ENCODE measurements at places on chromosomes 16 and 17.

DNA sequence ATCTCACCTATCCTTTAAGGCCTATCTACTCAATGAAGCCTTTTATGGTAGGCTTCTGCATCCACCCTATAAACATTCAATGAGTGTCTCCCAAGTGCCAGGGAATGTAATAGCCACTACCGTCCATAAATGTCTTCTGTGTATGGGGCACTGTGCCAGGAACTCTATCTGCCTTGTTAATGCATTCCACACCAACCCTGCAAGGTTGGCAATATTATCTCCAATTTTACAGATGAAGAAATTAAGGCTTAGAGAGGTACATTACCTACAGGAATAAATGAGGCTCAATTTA is 20.0 kb downstream of the MAP3K14 start:
- DNase-seq, result no peak

DNA sequence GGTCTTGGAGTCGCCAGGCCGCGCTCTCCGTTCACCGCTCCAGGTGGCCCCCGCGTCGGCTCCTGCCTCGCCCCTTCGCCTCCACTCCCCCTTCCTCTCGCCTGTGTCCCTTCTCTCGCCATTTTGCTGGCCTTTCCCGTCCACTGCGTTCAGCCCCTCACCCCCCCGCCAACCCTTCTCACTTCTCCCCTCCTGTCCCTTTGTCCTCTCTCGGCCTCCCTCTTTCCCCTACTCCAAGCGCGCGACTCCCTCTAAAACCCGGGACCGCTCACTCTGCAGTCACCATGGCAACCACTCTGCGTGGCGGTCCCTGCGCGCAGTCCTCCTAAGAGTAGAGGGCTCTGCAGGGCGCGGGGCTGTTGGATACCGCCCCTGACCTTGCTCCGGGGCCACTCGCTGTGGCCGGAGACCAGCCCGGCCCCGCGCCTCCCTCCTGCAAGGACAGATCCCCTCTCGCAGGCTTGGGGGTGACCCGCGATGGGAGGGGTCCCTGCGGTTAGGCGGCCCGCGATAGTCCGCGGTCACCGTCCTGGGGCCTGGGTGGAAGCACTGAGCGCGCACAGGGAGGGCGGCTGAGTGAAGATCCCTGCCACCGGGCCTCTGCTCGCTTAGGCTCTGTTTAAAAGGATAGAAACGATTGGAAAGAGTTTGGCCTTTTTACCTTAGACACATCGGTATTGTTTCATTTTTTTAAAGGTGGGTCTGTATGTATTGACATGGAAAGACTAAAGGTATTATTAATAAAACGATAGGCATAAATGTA is 454 bp downstream of the CCDC40 start:
- DNase-seq, result no peak

- no peak for DNase-seq
Measured at GRCh38 chr17:63151941-63152523, 186.0 kb downstream of the TANC2 start.

DNA sequence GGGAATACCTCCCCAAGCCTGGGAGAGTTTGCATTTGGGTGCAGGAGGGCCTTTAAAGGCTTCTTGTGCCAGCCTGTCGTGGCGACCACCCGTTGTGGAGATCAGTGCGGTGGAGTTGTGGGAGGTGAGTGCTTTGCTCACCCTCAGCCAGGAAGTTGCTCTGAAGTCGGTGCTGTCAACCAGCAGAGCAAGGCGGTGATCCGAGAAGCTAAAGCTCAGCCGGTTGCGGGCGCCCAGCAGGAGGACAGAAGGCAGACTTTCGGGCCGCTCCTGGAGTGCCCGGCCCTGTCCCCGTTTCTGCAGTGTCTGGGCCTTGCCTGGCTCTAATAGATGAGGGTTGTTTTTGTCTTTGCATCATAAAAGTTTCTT is 1.4 kb downstream of the UBE2I start:
- DNase-seq, result no peak

DNA sequence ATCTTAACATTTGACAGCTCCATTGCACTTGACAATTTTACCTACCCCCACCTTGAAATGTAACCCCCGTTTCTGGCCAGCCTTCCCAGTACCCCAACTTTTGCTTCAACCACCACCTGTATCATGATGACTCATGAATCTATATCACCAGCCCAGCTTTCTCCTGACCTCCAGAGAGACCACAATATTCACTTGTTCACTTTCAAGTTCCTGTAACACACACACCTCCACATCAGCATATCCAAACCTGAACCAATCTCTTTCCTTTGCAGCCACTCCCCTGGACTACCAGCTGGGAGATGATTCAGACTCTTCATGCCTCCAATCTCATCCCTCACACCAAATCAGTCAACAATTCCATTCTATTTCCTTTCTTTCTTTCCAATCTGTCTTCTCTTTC is 8.0 kb downstream of the SMG6 start:
- peak; percentile 81 for DNase-seq

DNA sequence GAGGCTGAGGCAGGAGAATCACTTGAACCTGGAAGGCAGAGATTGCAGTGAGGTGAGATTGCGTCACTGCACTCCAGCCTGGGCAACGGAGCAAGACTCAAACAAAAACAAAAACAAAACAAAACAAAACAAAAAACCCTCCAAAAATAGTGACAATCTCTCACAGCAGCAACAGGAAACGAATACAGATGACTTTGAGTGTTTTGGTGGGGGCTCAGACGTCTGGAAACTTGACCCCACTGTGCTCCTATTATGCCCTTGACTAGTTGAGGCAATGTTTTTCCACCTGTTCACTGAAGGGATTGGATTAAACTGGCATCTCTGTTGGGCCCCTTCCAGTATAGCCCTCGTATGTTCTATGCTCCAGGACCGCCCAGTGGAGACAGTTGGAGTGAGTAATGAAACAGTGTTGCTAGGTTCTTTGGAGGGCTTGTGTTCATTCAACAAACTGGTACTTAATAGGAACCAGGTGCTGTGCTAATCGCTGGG is 167.0 kb downstream of the UTP18 start:
- no peak for DNase-seq

DNA sequence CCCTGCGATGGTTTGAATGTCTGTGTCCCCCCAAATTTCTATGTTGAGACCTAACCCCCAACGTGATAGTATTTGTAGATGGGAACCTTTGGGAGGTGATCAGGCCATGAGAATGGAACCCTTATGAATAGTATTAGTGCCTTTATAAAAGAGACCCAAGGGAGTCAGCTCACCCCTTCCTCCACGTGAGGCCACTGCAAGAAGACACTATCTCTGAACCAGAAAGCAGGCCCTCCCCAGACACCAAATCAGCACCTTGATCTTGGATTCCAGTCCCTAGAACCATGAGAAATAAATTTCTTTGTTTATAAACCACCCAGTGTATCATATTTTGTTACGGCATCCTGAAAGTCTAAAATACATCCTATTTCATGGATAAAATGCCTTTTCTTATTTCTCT is 64.4 kb upstream of the LRRC37A3 start:
- DNase-seq, result no peak

- no peak for DNase-seq
Measured at GRCh38 chr16:81485824-81486539, 41.4 kb downstream of the CMIP start.

DNA sequence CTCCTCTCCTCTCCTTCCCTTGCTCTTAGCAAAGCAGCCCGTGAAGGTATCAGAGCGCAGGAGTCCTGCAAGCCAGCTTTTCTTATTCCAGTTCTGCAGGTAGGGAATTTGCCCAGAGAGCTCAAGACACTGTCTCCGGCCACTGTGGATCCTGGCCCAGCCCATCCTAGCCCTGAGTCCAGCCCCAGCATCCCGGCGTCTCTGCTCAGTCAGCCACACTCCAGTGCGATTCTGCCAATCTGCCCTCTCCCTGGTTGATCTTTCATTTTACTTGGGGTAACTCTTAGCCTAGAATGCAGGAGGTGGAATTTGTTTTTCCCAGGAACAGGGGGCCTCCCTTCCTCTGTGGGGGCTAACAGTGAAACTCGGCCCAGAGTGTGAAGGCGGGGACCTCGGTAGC is 176.9 kb upstream of the GSE1 start:
- DNase-seq, result no peak

- peak; percentile 10 for DNase-seq
Measured at GRCh38 chr16:56013962-56014552, 138.9 kb upstream of the CES5A start.

DNA sequence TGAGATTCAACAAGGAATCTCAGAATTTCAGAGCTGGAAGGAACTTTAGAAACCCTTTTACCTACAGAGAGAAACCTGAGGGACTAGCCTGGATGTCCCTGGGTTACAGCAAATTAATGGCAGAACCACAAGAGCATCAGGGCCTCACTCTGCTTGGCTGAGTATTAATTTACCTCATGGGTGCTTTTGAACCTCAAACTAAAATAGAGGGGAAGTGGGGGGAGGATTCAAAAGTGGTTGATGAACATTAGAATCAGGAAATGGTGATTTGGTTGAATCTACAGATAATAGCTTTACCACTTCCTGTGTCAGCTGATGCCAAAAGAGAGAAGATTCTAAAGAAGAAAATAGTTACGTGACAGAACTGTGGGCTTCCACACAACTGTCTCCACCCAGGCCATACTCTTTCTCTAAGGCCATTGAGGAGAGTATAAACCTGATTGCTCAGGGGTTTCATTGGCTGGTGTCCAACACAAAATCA is 11.3 kb upstream of the SKAP1 start:
- DNase-seq, result peak; percentile 20

GRCh38 chr16:19126300-19126699 is 12.5 kb downstream of the ITPRIPL2 start:
- DNase-seq, result no peak

- DNase-seq, result no peak
Measured at GRCh38 chr17:7460850-7461660, 16.2 kb downstream of the CHRNB1 start.

DNA sequence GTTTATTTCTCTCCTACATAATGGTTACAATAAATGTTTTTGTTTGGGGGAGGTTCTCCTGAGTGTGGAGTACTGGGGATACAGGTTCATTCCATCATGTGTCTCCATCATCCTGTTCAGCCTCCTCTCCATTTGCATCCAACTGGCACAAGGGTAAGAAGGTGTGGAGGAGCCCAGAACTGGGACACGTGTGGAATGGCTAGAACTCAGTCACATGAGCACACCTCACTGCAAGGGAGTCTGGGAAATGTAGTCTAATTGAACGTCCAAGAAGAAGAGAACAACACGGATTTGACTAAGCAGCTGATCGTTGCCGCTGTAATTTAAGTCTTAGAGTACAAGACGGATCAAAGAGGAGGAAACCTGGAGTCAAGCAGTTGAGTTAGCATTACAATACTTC is 6.1 kb downstream of the OR1A1 start:
- DNase-seq, result no peak

DNA sequence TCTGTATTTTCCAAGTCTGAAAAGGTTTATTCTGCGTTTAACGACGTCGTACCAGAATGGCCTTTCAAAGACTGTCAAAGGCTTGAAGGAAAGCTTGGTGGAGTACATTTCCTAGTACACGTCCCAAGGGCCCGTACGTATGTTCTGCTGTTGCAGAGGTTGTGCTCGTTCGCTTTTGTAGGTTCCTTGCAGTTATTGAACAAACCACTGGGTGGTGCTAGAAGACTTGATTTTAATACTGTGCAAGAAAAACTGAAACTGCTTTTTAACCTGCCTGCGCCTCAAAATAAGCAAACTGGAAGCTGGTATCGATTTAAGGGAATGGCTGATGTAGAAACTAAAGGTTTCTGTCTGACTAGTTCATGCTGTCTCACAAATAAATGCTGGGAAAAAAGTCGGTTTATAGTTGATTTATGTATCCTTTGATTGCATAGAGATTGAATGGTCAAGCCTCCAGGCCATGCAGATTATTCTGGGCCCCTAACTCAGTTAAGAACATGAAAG is 54.6 kb downstream of the USP10 start:
- peak; percentile 8 for DNase-seq

DNA sequence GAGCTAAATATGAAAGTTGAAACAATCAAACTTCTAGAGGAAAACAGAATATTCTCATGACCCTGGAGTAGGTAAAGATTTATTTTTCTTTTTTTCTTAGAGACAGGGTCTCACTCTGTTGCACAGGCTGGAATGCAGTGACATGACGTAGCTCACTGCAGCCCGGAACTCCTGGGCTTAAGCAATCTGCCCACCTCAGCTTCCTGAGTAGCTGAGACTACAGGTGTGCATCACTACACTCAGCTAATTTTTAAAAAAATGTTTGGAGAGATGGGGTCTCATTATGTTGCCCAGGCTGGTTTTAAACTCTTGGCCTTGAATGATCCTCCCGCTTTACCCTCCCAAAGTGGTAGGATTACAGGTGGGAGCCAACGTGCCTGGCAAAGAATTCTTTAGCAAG is 15.5 kb downstream of the IKZF3 start:
- no peak for DNase-seq
